ENCODE measurements at places on chromosomes 2 and 18.

- no peak for DNase-seq
Measured at GRCh38 chr18:28189400-28190239, 12.7 kb upstream of the CDH2 start.

- no peak for DNase-seq
Measured at GRCh38 chr2:25567406-25567805, 106.0 kb downstream of the DTNB start.

DNA sequence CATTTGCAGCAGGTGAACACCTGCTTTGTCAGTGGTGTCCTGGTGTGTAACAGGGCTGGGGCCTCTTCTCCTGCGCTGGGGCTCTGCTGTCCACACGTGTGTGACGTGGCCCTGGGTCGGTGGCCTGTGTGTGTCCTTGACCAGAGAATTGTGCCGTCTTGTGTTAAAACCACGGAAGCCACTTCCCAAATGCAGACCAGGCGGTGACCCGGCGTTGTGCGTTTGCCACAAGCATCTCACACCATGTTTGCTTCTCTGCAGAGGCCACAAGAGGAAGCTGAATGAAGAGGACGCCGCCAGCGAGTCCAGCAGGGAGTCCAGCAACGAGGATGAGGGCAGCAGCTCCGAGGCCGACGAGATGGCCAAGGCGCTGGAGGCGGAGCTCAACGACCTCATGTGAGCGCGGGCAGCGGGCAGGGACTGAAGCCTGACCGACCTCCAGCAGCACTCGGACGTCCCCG, 44.3 kb upstream of the KCNG2 start:
- DNase-seq: no peak

DNA sequence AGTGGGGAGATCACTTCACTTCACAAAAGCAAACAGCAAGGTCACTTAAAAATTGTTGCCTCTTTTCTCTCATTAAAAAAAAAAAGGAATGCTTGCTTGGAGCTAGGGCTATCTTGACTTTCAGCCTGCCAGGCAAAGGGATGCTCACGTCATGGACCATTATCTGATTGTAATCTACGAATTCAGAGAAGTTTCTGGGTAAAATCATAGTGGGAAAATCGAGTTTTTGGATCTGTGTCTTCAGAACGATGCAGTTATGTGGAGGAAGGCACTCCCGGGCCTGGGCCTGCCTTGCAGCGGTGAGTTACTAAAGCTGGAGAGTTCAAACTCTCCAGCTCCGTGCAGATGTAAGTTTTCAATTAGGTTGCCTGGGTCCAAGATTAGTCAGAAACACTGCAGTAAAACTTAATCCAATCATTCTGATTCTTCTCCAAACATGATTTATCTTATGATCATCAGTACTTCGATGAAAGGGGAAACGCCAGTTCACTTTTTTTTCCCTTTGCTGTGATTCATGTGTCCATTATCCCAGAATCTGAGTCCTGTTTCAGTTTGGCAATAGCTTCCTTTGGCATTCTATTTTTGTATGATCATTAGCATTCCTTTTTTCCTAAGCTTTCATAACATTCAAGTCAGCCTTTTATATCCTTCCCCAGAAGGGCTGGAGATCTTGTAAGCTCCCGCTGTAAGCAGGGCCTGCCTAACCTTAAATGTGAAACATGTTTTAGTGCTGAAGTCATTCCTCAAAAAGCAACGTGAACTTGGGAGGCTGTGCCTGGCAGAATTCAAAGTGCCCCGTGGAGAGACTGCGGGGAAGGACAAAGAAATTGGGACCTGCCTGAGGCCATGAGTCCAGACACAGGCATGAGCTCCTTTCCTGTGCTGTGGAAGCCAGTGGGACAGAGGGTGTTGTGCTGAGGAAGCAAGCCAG, 119.3 kb upstream of the TWIST2 start:
- no peak for DNase-seq

DNA sequence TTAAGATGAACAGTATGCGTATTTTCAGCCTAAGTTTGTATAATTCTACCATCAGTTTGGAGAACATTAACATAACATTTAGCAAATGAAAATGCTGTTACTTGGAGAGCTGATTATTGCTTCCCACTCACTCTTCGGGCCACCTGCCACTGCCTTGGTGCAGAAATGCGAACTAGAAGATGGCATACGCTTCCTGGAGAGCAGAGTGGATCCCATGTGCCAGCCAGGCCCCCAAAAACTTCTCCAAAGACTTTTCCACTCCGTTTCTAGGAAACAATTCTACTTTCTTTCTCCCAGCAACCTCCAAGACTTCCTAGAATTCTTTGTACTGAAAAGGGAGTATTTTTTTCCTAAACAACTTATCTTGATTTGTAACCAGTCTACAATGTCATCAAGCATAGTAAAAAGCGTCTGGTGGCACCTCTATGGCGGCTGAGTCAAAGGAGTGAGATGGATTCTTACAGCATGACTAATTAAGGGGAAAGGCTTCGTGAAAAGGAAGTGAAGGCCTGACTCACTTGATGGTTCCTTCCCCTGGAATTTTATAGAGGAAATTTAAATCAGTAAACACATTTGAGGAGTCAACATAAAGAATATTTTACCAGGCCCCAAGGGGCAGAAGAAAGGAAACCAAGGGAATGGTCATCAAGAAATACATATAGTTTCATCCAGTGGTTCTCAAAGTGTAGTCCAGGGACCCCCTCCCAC, 36.6 kb downstream of the FEZ2 start:
- no peak for DNase-seq

DNA sequence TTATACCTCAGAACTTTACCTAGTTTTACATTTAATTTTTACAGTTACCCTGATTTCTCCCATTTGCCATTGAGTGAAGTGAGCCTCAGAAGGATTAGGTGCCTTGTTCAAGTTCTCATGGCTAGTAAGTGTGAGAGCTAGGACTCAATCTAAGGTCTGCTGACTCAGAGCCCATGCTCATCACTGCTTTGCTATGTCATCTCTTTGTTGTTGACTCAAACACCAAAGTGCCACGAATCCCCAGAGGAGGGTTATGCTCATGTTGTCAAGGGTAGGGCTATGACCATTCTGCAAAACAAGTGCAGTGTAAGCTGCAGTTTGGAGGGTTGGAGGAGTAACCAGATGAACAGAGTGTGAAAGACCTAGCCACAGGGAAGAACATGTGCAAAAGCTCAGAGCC, 185.4 kb upstream of the SKOR2 start:
- no peak for DNase-seq

DNA sequence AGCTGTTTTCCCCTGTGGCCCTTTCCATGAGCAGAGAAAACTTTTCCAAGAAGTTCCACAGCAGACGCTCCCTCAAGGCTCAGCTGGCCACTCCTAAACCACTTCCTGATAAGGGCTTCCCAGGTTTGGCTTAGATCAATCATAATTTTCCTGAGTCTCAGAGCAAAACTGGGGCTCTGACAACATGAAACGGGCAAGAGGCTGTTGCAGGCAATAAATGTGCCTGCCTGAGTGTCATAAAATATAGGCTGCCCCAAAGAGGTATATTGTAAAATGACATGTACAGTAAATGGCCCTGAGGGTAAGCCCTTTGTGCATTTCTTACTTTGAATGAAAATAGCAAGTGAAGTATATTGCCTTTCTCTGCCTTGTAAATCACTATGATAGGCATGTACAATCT, 105.6 kb upstream of the UXS1 start:
- no peak for DNase-seq

DNA sequence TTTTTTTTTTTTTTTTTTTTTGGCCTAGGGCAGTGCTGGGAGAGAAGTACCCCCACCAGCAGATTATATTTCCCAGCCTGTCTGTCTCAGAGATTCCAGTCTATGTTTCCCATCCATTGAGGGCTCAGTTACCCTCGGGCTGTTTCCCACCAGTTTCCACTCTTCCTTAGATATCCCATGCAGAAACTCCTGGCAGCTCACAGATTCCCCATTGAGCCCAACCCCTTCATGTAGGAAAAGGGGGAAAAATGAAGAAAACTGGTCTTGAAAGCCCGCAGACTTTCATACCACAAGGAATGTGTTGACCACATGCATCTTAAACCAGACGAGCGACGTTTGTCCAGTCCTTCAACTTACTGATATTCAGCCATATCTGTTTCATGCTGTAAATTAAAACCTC, 15.2 kb downstream of the ASXL3 start:
- no peak for DNase-seq

DNA sequence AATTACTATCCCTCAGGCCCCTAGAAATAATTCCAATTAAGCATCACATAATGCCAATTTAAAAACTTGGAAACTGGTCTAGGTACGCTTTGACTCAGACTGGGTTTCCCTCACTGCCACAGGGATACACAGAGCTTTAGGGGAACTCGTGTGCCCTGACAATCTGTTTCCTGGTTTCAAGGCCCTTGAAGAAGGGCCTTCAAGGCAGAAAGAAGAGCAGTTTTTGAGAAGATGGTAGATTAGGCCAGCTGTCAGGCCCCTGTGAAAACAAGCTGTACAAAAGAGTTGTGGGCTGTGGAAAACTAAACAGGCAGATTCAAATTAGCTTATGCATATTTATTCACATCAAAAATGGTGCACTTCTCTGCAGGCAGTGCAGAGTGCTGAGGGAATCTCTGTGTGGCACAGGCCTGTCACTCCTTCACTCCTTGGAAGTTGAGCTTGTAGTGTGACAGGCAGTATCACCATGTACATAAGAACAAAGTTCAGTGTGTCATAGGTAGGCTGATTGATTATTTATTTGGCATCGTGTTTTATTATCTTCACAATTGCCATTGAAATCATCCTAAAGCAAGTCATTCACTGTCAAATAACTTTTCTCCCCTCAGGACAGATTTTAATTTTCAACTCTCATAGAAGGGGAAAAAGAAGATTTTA, 614.4 kb upstream of the GYPC start:
- DNase-seq: no peak

GRCh38 chr18:66342577-66342976, 261.3 kb downstream of the CDH19 start:
- no peak for DNase-seq

DNA sequence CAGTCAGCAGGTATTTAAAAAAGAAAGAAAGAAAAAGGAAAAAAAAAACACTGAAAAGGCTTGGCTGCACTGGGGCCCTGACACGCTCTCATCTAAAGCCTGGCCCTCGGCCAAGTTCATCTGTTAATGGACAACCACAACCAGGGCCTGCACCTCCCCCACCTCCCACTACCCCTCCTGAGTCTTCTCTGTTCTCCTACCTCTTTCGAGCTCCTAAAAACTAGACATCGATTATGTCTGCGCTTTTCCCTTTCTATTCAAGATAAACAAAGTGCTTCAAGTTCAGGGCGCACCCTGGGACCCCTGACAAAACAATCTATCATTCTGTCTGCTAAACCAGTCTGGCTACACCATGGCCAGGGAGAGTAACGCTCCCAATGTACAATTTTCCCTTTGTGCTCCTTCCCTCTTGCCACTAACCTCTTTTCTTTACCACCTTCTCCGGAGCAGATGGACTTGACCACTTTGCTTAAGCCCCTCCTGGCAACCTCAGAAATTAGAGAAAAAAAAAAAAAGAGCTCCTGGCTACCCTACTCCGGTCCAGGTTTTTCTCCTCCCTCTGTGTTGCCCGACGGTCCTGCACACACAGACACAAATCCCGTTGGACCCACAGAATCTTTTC, 22.7 kb downstream of the BCL11A start:
- DNase-seq: no peak

GRCh38 chr2:113698892-113699447, 57.5 kb downstream of the SLC35F5 start:
- no peak for DNase-seq

DNA sequence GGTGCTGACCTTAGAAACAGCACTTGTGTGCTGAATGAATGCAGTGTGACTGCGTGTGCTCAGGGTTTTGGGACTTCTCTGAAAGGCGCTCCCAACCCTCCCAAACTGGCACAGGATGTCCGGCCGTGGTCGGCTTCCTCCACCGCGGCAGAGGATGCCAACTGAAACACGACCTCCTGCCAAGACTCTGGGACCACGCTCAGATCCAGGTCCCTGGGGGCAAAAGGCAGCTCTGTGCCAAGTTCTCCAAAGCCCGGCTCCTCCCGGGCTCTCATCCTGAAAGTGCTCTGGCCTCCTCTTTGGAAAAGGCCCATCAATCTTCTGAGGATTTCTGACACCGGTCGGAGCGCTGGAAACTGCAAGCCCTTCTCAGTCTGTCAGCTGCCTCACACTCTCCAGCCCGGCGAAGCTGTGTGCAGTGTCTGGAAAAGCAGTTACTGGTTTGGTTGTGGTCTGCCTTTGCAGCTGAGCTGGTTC, 32.3 kb upstream of the ZBTB7C start:
- DNase-seq: no peak

GRCh38 chr18:56807901-56808300, 156.7 kb downstream of the WDR7 start:
- no peak for DNase-seq

DNA sequence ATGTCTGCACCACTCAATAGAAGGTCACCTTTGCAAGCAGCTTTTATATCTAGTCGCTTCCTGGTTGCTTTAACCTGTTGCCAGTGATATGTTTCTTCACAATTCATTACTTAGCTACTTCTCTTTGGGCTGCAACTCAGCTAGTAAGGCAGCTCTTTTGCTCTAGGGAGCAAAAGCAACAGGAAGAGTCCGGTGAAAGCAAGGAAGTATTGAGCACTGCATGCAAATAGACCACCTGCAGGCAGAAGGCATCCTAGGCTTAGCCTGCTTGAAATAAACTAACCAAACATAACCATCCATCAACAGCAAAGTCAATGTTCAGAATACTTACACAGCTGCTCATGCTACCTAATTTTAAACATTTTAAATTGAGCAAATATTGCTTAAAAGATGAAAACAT, 529.2 kb upstream of the LINC00305 start:
- no peak for DNase-seq

DNA sequence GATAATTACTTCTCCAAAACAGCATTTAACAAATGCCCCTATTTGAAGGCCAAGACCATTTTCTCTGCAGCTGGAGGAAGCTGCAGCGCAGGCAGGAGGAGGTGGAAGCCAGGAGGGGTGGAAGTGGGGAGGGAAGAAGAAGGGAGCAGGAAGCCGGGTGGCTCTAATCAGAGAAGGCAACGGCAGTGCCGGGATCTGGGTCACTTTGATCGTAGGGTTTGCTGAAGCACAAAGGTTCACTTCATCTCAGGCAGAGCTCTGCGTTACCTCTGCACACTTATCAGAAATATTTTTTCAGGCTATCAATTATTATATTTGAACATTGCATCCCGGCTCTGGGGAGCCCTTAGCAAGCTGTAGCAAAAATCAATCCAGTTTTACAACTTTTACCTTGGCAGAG, 315.8 kb upstream of the POU3F3 start:
- no peak for DNase-seq

DNA sequence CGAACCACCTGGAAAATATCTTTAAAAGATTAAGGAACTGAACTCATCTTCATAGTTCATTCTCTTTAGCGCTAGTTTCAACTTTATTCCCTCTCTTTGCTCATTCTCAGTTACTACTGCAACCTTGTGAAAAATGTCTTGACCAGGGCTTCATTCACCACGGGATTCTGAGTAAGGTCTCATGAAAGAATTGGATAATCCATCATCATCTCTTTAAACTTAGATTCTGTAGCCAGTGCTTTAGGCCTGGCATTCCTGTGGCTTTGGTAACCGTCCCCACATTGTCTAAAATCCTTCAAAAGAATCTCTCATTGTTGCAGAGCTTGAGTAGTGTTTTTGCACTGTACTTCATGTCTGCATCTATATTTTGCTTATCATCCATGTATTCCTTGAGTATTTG, 229.5 kb downstream of the ETAA1 start:
- DNase-seq: no peak

- DNase-seq: no peak
Measured at GRCh38 chr2:230569298-230569697, 143.3 kb upstream of the CAB39 start.

GRCh38 chr2:216721141-216721540, 25.8 kb upstream of the IGFBP5 start:
- no peak for DNase-seq

- DNase-seq: no peak
Measured at GRCh38 chr2:184799379-184799778, 201.1 kb downstream of the ZNF804A start.

GRCh38 chr2:4549666-4550210, 846.4 kb downstream of the DCDC2C start:
- no peak for DNase-seq
